Renal cortical epithelial cell (primary cell): ENCODE measurements at places on chromosomes 1 and 21.

- peak; percentile 97 for DNase-seq
Measured at GRCh38 chr1:207051191-207051943, at the start of gene YOD1. Gene YOD1 (minus strand): TSS chr1:207051208. CDS start chr1:207051030, 178 bp downstream.

DNA sequence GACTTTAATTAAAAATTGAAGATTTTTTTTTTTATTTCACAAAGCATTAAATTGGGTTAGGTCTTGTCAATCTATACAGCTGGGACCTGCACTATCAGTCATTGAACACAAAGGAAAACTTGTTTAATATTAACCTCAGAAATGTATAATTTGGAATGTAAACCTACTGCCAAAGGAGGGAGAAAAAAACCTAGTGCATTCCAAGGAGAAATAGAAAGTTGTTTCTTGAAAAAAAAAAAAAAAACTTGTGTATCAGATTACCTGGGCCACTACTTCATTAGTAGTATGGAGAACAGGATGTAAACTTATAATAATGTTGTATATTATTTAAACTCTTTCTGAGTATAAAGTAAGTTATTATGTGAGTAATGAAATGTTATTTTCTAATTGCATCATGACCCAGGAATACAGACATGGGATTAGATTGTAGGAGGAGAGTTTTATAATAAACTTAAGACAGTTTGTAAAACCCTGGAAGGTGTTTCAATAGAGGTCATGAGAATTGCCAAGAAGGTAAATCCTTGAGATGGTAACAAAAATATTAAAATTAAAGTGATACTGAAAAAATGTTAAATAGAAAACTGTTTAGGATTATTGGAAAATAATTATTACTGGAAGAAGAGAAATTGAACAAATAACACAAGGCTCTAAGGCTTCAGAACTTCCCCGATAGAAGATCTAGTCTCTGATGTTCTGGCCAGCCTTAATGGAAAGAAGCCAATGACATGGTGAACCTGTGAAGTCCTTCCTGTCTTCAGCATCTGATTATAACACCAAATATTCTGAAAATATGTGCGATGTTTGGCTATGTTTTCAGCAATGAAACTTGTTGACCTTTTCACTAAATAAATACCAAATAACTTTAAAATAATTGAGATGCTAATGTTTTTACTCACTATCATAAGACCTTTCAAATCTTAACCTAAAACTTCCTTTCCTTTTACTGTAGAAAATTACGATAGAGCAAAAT lies 412.8 kb upstream of the LYPLAL1 start:
- peak; percentile 37 for DNase-seq

- no peak for DNase-seq
Measured at GRCh38 chr1:215669806-215670491, 102.8 kb downstream of the KCTD3 start.

- peak; percentile 9 for DNase-seq
Measured at GRCh38 chr1:77475641-77476040, 193.8 kb downstream of the AK5 start.

DNA sequence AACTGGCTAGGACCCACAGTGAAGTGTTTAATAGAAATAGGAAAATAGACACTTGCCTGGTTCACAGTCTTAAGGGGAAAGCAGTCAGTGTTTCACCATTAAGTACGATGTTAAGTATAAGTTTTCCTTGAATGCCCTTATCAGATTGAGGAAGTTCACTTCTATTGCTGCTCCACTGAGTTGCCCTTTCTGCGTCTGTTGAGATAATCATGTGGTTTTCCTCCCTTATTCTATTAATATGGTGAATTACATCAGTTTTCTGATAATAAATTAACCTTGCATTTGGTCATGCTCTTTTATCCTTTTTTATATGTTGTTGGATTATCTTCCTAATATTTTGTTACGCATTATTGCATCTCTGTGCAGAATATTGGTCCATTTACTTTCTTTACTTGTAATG lies 21.4 kb downstream of the UTS2 start:
- no peak for DNase-seq

- DNase-seq = peak; percentile 27
Measured at GRCh38 chr1:89995598-89996449, 914 bp downstream of the ZNF326 start.

DNA sequence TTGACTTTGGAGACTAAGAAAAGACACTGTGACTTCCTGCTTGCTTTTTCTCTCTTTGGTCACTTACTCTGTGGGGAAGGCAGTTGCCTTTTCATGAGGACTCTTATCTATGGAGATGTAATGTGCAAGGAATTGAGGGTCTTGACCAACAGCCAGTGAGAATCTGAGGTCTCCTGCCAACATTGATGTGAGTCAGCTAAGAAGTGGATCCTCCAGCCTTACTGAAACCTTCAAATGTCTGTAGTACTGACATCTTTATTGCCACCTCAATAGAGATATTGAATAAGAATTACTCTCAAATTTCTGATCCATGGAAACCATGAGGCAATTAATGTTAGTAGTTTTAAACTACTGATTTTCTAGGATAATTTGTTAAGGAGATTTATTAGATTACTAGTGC lies 598.4 kb downstream of the ADGRL2 start:
- DNase-seq = no peak

GRCh38 chr1:21048462-21048861 lies 128.2 kb downstream of the EIF4G3 start:
- DNase-seq = no peak

- no peak for DNase-seq
Measured at GRCh38 chr1:209749670-209750323, 6.1 kb upstream of the TRAF3IP3 start.

DNA sequence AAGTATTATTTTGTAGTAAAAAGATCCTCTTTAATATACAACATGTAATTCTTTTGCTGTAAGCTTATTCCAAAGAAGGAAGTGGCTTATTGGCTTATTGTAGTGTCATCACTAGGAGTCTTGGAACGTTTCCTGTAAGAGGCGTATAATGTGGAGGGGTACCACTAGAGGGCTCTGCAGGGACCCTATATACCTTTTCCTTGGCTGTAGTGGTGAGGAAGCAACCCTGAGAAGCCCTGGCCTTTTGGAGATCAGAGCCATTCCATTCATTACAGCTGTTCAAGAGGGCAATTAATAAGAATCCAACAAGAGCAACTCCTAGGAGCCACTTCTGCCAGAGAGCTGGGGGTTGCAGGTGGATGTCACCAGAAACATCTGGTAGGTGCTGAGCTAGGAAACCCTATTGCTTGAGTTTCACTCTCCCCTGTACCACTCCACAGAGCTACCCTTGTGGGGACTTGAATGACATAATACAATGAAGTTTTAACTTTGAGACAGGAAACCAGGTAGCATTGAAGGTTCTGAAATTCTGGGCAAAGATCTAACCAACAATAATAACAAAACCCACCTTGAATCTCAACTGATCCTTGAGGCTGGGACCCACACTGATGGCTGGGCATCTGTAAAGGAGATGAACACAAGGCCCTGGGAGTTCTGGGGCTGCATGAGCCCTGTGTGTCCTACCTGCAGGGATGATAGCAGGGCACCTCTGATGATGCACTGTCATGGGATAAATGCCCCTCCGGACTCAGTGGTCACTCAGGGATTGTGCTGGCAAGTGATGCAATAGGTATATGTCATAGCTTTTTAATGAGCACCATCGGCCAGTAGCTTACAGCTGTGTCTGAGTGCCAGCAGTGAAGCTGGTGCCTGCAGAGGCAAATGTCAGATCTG lies 160.2 kb upstream of the COA6 start:
- peak; percentile 65 for DNase-seq

- DNase-seq = no peak
Measured at GRCh38 chr1:27605796-27606707, 2.1 kb upstream of the AHDC1 start.

GRCh38 chr1:10152709-10153284 lies 57.6 kb upstream of the KIF1B start:
- peak; percentile 30 for DNase-seq

- DNase-seq = no peak
Measured at GRCh38 chr1:16241221-16241708, 4.3 kb upstream of the CPLANE2 start.

- no peak for DNase-seq
Measured at GRCh38 chr1:152656459-152656858, 6.7 kb upstream of the LCE2D start.

GRCh38 chr1:160570840-160571239 lies 8.5 kb downstream of the CD84 start:
- DNase-seq = no peak

GRCh38 chr1:111586112-111586511 lies 33.5 kb upstream of the RAP1A start:
- DNase-seq = no peak

GRCh38 chr1:51768971-51769588 lies 109.4 kb downstream of the NRDC start:
- DNase-seq = peak; percentile 69

GRCh38 chr1:151435174-151435573 lies 24.1 kb downstream of the POGZ start:
- no peak for DNase-seq

DNA sequence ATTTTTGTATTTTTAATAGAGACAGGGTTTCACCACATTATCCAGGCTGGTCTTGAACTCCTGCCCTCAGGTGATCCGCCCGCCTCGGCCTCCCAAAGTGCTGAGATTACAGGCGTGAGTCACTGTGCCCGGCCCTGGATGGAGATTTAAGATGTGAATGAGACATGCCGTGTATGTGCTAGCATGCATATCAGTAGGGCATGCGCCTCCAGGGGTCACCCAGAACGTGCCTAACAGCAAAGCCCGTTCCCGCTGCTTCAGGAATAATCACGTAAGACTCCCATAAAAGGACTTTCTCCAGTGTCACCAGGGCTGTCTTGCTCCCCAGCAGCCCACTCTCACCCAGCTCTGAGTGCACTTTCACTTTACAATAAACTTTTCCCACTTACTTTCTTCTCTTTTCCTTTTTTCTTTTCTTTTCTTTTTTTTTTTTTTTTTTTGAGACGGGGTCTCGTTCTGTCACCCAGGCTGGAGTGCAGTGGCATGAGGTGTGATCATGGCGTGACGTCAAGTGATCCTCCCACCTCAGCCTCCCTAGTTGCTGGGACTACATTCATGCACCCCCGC lies 46.9 kb upstream of the DISP3 start:
- peak; percentile 3 for DNase-seq

- no peak for DNase-seq
Measured at GRCh38 chr1:241869022-241869421, 21.0 kb downstream of the EXO1 start.

- DNase-seq = peak; percentile 33
Measured at GRCh38 chr1:156082309-156083091, at the start of gene MEX3A. Gene MEX3A (minus strand): TSS chr1:156082465. CDS start chr1:156081998, 467 bp downstream.

- DNase-seq = no peak
Measured at GRCh38 chr1:2179283-2180013, 15.1 kb downstream of the FAAP20 start.

GRCh38 chr1:19401535-19401889 lies 83.8 kb downstream of the CAPZB start:
- no peak for DNase-seq

DNA sequence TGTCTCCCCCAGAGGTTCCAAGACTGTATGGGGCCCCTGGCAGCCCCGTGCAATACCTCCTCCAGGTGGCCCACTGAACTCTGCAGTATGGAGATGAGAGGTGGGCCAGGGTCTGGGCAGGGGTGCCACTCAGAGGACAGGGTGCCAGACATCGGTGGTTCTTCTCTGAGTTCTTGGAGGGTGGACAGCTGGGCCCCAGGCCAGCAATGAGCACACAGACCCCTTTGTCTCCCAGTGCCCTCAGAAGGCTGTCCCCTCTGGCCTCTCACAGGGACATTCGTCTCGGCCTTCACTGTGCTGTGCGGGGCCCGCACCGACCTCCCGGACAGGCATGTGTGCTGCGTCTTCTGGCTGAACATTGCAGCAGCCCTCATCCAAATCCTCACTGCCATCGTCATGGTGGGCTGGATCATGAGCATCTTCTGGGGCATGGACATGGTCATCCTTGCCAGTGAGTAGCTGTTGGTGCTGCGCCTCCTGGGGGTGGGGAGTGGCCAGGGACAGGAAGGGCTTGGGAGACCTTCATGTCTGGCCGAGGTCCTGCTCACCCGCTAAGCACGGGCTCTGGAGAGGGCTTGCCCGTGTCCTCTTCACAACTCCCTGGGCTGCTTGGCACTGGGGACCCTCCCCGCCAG lies 48.1 kb downstream of the STUM start:
- no peak for DNase-seq

DNA sequence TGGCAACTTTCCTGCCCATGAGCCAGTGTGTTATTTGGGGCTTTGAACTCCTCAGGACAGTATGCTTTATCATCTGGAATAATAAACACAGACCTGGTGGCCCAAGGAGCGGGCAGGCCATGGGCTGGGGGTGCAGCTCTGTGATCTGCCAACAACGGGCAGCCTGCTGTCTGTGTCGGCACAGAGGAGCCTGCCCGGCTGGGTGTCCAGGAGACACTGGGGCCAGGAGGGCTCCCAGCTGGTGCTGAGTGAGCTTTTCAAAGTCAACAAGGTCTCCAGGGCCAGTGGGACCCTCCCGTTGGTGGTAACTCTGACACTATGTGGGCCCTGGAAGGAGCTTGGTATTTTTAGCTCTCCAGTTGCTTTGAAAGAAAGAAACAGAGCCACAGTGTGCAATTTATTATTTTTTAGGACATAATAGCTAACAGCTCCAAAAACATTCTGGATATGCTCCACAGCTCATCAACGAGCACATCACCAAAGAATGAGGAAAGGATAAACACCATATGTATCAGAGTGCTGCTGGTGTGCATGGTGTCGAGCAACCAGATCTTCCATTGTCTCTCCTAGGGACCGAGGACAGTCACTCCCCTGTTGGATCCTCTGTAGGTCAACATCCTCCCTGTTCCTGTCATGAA lies 488.7 kb upstream of the USP24 start:
- DNase-seq = no peak

DNA sequence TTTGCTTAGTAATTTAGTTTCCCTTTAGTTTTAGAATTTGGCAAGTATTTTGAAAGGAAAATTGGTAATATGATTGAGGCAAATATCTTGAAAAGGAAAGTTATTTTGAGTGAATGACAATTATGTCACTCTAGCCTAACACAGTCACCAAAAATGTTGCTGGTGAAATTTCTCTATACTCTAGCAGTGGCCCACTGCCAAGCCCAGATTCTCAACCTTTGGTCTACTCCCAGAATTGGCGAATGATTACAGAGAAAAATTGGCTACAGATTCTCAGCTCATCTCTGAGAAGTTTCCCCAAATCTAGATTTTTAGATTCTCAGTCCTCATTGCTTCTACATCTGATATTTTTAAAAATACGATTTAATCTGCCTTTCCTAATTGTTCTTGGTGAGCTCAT lies 84.9 kb downstream of the PIGK start:
- peak; percentile 15 for DNase-seq

- no peak for DNase-seq
Measured at GRCh38 chr1:3948344-3948743, 48.3 kb upstream of the C1orf174 start.

GRCh38 chr1:115280064-115280463 lies 58.0 kb downstream of the NGF start:
- DNase-seq = no peak
